Skin of body (tissue), 3 donors: ENCODE measurements at places on chromosomes 5 and 9. TPM values are rescaled to one million over a fixed set of nuclear protein-coding genes. Genes with fewer than 3 reads are reported as not detected.

DNA sequence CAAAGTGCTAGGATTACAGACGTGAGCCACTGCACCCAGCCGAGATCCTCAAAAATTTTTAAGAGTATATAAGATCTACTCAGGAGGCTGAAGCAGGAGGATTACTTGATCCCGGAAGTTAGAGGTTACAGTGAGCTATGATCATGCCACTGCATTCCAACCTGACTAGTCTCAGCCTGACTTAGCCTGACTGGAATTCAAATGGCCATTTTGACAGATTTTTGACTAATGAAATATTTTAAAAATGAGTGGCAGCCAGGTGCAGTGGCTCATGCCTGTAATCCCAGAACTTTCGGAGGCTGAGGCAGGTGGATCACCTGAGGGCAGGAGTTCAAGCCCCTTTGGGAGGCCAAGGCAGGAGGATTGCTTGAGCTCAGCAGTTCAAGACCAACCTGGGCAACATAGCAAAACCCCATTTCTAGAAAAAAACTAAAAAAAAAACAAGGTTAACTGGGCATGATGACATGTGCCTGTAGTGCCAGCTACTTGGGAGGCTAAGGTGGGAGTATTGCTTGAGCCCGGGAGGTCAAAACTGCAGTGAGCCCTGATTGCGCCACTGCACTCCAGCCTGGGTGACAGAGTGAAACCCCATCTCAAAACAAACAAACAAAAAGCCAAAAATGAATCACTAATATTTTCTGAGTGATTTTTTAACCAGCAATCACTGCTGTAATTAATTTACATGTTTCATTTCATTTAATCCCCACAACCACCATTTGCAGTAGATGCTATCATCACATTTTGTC is 16.6 kb downstream of the ATOX1 start:
- no peak for DNase-seq

- no peak for DNase-seq
These were observed 337.6 kb downstream of the FGF10 start for GRCh38 chr5:44051591-44051990.

DNA sequence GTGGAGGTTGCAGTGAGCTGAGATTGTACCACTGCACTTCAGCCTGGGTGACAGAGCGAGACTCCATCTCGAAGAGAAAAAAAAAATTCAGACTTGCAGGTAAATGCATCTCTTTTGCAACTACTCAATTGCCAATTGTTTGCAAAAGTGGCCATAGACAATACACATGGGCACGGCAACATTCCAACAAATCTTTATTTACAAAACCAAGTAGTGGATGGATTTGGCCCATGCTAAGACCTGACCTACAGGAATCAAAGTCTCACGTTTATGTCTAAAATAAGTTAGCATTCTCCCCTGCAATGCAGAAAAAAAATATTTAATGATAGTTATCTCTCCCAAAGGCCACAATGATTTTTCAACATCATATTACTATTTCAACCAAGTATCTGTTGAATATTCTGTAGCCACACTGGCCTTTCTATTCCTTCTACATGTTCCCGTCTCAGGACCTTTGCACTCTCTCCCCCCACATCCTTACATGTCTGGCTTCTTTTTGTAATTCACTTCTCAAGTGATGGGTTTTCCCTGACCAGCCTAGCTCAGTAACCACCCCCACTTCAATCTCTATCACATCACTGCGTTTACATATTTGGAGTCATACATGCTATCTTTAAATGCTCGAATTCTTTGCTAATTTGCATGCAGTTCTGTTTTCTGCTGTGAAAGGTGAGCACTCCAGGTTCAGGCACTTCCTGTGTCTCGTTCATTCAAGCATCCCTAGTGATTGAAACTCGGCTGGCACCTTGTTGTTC is 54.2 kb downstream of the FNBP1 start:
- DNase-seq, result no peak

GRCh38 chr5:129902816-129903215 is 1.4 kb upstream of the CHSY3 start:
- no peak for DNase-seq

- DNase-seq, result no peak
These were observed 47.0 kb upstream of the HRH2 start for GRCh38 chr5:175610898-175611297.

DNA sequence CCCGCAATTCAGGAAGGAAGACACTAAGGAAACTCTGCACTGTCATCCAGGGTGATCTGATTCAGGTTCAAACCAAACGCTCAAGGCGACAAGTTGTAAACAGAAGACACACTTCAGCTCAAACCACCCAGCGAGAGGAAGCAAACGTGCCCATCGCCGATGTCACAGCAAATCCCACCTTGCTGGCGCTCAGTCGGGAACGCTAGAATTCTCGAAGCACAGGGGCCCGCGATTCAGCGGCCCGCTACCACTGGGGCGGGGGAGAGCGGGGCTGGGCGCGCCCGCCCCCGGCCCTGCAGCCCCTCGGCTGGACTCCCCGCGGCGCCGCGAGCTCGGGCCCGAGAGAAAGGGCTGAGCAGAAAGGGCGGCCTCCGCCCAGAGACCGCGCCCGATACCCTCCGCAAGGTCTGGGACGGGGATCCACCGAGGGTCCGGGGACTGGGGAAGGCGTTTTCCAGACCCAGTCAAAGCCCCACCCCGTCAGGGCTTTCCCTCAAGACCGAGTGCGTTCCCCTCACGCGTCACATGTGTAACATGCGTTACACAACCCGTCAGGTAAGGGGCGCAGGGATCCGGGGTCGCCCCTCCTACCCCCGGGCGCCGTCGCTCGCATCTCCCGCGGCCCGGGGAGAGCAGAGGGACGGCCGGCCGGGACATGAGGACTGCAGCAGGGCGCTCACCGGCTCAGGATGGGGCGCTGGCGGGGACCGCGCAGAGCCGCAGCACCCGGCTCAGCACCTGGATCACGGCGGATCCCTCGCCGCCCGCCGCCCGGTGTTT is 469 bp downstream of the AGTPBP1 start:
- DNase-seq, result peak; percentile 40

GRCh38 chr5:154753792-154754191 is 1.4 kb upstream of the LARP1 start:
- peak; percentile 92 for DNase-seq

GRCh38 chr9:135522137-135522877 is 1.1 kb downstream of the LCN1 start:
- DNase-seq, result no peak

DNA sequence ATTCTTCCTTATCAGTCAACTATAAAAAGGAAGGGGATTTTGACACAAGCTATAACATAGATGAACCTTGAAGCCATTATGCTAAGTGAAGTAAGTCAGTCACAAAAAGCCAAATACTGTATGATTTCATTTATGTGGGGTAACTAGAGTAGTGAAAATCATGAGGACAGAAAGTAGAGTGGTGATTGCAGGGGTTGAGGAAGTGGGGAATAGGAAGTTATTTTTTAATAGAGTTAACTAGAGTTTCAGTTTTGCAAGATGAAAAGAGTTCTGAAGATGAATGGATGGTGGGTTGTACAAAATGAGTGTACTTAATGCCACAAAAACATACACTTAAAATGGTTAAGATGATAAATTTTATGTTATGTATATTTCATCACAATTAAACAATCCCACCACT is 65.4 kb upstream of the FAM174A start:
- DNase-seq, result no peak

DNA sequence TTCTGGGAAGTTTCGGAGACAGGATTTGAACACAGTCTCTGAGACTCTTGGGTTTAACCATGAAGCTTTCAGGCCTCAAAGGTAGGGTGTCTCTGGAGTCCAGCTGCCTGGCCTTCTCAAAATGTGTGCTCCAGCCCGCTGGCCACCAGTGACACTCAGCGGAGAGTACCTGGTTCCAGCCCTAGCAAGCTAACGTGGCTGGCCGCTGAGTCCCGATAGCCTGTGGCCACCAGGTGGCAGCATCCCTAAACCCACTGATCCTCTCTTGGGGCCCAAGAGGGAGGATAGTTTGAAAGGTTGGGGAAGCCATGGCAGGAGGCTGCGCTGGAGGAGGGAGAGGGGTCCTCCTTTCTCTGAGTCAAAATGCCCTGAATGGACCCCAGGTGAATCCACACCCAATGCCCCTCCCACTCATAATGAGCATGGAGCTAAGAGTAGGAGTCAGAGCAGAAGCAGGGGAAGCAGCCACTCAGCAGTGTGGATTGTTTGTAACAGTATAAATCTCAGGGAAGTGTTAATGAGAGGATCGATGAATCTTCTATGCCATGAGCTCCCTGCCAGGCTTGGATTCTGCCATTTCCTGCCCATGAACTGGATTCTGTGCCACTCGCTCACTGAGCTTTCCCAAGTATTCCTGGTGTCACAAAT is 5.4 kb upstream of the TIFAB start:
- DNase-seq, result no peak

DNA sequence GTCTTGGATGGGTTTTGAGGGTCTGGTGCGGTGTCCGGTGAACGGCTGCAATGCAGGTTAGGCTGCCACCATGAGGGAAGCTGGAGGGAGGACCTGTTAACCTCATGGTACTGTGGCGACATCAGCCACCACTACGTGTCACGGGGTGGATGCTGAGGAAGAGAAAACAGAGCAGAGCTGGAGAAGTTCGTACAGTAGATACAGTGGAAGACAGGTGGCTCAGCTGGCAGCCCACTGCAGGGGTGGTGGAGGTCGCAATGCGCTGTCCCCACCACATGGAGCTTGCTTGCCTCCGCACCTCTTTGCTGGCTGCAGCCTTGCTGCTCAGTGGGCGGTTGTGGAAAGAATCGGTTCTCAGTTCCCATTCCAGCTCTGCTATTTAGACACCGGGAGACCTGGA is 2.8 kb downstream of the DCANP1 start:
- no peak for DNase-seq

Gene C9orf50
- total RNA-seq, result not detected

Gene EIF4EBP3
- total RNA-seq, result 1.3 TPM

Gene C1QTNF3
- total RNA-seq, result 34.8 TPM

Gene SLC22A4
- 2.6 TPM for total RNA-seq
